ENCODE measurements at places on chromosomes 5 and 9.
A peak's percentile ranks its signal among the peaks of the same experiment; 100 is the strongest.

- no peak for DNase-seq
These were observed 21.7 kb downstream of the ZNF366 start for GRCh38 chr5:72485430-72485974.

GRCh38 chr5:36606036-36606427 is 374 bp upstream of the SLC1A3 start:
- DNase-seq = no peak

DNA sequence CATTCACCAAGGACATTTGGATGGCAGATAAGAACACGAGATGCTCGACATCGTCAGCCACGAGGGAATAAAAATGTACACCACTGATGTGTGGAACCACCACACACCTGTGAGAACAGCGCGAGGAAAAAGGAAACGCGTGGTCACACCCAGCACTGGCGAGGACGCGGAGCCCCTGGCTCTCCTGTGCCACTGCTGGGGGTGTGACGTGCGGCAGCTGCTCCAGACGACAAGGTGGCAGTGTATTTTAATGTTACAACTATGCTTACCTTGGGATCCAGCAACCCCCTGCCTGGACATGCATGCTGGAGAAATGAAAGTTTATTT is 13.6 kb upstream of the CEP72 start:
- DNase-seq = no peak

DNA sequence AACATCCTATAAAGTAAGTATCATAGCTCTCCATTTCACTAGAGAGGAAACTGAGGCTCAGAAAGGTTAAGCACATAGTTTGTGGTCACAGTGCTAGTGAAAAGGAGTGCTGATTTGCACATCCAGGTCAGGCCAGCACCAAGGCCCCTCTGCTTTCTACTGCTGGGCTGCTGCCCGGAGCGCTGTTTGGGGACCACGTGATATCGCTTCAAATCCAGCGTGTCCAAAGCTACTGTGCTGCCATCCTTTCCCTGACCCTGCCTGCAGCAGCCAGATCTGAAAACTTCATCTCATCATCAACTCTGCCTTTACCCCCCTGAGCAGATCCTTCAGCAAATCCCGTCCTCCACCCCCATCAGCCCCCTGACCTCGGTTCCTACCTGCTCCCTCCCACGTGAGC is 40.7 kb upstream of the AKNA start:
- DNase-seq = no peak

- no peak for DNase-seq
These were observed 22.1 kb upstream of the NDST1 start for GRCh38 chr5:150485693-150486401.

GRCh38 chr5:139140591-139141071 is 57.5 kb downstream of the SIL1 start:
- no peak for DNase-seq

DNA sequence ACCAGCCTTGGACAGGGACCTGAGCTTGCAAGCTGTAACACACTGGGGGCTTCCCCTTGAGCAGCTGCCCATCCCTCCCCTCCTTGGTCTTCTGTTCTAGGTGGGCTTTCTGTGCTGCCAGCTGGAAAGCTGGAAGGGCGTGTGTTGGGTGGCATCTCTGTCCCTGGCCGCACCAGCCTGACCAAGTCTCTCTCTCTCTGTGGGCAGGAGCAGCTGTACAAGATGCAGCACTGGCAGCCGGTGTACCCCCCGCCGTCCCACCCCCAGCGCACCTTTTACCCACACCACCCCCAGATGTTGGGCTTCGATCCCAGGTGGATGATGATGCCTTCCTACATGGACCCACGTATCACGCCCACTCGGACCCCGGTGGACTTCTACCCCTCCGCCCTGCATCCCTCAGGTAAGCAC is 32.1 kb upstream of the POMT1 start:
- no peak for DNase-seq

GRCh38 chr9:72383978-72384709 is 19.1 kb upstream of the ZFAND5 start:
- no peak for DNase-seq

- DNase-seq = peak; percentile 59
These were observed 39.8 kb upstream of the FLT4 start for GRCh38 chr5:180689071-180689694.

GRCh38 chr5:139575751-139576150 is 14.6 kb downstream of the UBE2D2 start:
- no peak for DNase-seq

DNA sequence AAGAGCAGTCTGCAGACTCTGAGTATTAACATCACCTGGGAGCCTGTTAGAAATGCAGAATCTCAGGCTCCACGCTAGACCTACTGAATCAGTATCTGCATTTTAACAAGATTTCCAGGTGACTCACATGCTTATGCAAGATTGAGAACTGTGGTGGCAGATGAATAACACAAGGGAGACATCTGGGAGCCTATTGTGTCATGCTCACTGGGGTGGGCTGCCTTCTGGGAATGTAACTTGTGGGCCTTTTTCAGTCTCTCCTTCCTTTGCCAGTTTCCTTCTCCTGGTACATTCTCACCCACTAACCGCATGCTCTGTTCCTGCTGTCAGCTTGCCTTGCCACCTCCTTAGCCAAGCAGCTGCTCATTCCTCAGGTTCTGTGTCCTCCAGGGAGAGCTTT is 176.6 kb upstream of the C9orf72 start:
- no peak for DNase-seq

DNA sequence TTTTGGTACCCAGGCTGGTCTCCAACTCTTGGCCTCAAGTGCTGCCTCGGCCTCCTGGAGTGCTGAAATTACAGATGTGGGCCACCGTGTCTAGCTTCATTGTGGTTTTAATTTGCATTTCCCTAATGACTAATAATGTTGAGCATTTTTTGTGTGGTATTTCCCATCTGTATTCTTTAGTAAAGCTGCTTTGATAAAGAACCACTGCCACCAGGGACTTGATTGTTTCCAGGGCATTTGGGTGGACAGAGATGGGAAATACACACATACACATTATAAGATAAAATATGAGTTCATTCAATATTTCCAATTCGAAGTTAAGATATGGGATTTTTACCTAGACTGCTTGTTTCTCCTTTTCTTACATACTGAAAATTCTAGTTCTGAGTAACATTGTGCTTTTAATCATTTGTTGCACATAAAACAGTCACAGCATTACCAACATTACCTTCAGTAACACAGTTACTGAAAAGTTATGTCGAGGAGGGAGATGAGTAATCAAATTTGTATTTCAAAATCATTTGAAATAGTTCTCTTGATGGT is 28.9 kb downstream of the HABP4 start:
- no peak for DNase-seq

- DNase-seq = no peak
These were observed 139.1 kb upstream of the OTULINL start for GRCh38 chr5:14442536-14442935.

- DNase-seq = no peak
These were observed 1696.5 kb downstream of the MAT2B start for GRCh38 chr5:165201771-165202518.

- DNase-seq = no peak
These were observed 79.0 kb downstream of the MACROH2A1 start for GRCh38 chr5:135319928-135320606.

DNA sequence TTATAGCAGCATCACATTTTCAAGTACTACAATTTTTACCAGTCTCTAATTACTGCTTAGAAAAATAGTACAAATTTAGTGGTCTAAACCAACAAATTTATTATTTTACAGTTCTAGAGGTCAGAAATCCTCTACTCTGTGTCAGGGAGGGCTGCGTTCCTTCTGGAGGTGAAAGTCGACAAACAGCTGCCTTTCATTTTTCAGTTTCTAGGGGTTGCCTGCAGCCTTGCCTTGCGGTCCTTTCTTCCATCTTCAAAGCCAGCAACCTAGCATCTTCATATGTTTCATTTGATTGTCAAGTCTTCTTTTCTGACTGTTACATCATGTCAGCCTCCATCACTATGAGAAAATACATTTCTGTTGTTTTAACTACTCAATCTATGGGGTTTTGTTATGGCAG is 1022.1 kb downstream of the CDH18 start:
- DNase-seq = no peak

DNA sequence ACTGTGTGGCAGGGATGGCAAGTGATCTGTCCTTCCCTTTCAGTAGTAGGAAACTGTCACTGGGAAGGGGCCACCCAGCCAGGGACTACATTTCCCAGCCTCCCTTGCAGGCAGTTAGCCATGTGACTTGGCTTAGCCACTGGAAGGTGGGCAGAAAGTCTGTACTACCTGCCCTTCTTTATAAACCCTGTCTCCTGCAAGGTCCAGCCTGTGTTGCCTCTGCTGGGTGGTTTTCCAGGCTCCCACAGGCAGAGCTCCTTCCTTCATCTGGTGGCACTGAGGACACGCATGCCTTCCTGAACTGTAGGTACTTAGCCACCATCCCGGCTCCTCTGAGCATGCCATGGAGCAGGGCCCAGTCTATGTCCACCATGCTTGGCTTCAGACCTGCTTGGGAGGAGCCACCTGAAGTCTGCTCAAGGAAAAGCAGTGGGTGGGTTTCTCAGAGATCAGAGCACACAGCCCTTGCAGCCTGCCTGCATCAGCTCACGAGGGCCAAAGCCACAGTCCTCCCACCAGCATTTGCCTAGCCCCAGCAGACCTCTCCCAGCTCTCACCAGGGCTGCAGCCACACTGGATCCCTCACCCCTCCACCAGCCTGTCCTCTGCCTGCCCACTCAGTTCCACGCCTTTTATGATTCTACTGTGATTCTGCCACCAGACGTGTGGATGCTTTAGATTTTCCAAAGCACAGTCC is 16.7 kb upstream of the SLC25A51 start:
- DNase-seq = peak; percentile 7

DNA sequence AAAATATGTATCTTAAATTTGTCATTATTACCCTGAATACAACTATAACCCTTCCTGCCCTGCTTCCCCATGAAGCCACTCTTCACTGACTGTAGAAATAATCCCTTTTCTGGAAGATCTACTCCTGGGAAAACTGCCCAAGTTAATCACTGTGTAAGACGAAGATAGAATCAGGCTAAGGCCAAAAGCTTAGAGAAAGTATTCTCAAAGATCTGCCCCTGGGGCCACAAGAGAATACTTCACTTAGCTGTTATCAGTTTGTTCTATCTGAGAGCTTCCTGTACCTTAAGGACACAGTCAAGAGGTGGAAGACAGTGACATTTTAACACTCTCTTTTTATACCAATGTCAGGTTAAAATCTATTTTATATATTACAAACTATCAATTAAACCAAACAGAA is 33.8 kb downstream of the RNF145 start:
- DNase-seq = peak; percentile 28

- no peak for DNase-seq
These were observed 1.6 kb upstream of the ANXA2R start for GRCh38 chr5:43041669-43042175.

- no peak for DNase-seq
These were observed 89.2 kb upstream of the PRLR start for GRCh38 chr5:35319333-35320002.

GRCh38 chr5:73899916-73900315 is 273.9 kb downstream of the ARHGEF28 start:
- DNase-seq = no peak

- DNase-seq = no peak
These were observed 48.7 kb downstream of the RUSC2 start for GRCh38 chr9:35538361-35539234.

Measured in CD4-positive, alpha-beta memory T cell (primary cell).